Karpas-422 (cell line): ENCODE measurements at places on chromosomes 11 and 22. TPM values are rescaled to one million over a fixed set of nuclear protein-coding genes. Genes with fewer than 3 reads are reported as not detected.

Gene MS4A14
- 0.65 and 1.3 TPM in 2 replicates for total RNA-seq

DNA sequence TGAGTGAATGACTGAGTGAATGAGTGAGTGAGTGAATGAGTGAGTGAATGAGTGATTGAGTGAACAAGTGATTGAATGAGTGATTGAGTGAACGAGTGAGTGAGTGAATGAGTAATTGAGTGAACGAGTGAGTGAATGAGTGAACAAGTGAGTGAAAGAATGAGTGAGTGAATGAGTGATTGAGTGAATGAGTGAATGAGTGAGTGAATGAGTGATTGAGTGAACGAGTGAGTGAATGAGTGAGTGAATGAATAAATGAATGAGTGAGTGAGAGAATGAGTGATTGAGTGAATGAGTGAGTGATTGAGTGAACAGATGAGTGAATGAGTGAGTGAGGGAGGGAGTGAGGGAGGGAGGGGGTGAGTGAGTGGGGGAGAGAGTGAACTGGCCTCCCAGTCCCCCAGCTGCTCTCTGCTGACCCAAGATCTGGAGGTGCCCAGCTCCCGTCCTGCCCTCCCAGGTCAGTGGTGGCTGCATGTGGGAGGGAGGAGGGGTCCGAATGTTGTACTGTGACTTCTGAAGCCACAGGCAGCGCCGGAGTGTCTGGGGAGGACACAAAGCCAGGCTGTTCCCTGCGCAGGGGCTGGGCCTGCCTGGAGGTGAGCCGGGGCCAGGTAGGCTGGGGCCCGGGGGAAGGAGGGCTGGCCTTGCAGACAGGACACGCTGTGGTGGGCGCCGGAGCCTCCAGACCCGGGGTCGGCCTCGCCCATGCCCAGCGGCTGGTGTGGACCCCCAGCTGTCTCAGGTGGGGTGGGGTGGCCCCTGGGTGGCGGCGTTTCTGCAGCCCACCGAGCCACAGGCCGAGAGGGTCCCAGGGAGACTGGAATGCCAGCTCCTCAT is 17.8 kb upstream of the PIM3 start:
- no peak for DNase-seq

Gene DDI1
- not detected in 2 replicates for total RNA-seq

Gene PCF11
- total RNA-seq = 102 and 165 TPM in 2 replicates

DNA sequence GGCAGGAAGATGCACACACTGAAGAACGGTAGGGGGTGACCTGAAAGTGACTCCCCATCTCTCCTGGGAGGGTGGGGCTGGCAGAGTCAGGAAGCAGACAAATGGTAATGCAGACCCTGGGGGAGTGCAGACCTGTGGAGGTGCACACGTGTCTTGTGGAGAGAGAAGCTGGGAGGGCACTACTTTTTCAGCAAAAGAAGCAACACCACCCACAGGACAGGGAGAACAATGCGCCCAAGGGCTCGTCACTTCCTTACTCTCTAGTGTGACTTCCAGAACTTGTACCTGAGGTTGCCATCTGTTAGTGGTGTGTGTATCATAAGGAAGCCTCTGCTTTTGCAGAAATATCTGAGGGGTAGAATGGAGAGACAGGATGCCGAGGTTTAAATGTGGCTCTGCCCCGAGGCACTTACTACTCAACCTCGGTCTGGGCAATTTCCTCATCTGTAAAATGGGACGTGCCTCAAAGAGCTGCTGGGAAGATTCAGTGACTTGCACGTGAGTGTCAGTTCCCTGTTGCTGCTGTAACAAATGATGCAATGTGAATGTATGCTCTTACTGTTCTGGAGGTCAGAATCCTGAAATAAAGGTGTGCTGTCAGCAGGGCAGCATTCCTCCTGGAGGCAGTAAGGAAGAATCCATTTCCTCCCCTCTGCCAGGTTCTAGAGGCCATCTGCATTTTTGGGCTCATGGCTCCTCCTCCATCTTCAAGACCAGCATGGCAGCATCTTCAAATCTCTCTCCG is 323.4 kb downstream of the SHANK2 start:
- DNase-seq = no peak
